ENCODE measurements at places on chromosomes 5 and 9.

DNA sequence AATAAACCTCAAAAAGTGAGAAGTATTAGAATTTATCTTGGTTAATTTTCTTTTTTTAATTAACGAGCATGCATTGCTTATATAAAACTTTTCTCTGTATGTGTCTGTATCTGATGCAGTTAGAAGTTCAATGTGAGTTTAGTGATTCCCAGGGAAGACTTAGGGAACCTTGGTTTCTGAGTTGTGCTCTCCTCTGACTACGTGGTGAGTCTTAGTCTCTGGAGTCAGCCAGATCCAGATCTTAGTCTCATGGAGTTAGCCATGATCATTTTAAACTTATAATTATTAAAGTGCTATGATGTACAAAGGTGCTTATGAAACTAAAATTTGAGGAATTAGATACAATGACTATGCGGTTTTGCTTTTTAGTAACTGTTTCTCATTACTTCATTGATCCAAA, 285.3 kb upstream of the DMRT1 start:
- no peak for DNase-seq

DNA sequence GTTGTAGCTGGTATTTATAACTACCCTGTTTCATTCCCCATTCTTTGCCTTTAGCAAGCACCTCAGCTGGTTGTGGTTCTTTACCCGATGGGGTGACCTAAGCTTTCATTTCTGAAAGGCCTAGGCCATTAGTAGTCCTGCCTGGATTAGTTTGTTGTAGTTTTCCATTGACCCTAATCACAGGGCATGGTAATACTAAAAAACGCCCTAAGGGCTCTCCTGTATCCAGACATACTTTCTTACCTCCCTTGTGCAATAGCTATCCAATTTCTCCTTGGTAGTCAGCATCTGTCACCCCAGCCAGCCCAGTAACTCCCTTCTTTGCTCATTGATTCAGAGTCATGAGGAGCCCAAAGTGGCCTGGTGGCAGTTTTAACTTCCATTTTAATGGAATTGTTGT, 24.0 kb downstream of the TMOD1 start:
- no peak for DNase-seq

DNA sequence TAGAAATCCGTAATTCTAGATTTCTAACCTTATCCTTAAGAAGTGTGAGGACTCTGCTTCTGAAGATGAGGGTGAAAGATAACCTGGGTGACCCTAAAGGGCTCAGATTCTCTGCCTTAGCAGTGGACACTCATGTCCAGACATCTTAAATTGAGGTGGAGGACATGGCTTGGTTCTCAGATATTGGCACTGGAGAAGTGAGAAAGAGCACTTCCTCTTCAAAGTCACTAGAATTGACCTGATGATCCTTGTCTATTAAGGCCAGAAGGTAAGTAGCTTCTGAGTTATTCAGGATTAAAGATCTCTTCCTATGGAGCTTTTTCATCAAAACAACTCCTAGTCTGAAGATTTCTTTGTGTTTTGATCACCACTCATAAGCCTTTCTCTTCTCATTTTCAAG, 54.8 kb downstream of the C9 start:
- DNase-seq, result no peak

GRCh38 chr9:74443036-74443750, 53.9 kb upstream of the RORB start:
- no peak for DNase-seq

DNA sequence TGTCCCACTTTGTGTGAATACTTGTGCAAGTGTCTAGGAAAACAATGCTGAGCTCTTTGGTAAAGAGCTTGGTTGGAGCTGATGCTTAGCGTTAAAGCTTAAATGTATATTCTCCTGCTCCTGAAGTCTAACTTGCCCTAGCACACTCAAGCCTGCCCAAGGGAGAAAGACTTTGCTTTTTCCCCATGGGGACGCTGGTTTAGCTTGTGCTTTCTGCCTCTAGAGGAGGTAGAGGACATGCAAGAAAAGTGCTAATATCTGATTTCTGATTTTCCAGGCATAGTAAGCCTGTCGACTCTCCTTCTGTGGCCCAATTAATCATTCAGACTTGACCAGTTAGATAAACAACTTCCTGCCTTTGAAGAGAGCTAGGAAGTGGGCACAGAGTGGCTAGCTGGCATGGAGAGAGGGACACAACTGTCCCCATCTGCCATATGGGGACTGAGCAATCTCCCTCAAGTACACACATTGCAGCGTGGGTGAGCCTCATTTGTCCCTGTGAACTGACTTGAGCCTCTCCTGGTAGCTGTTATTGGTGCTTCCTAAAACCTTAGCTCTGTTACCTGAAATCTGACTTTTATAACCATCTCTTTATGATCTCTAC, 348.4 kb downstream of the BRINP1 start:
- no peak for DNase-seq

Data from thoracic aorta (tissue), 2 donors.